ENCODE measurements at places on chromosomes 3 and 15.

- DNase-seq, result no peak
These were observed 322.3 kb downstream of the GBE1 start for GRCh38 chr3:81439108-81439507.

GRCh38 chr3:53045518-53046170 is at the start of gene SFMBT1:
SFMBT1 (minus strand) TSS chr3:53046073; CDS start chr3:52969128, 76,945 bp downstream.
- DNase-seq, result peak; percentile 47

DNA sequence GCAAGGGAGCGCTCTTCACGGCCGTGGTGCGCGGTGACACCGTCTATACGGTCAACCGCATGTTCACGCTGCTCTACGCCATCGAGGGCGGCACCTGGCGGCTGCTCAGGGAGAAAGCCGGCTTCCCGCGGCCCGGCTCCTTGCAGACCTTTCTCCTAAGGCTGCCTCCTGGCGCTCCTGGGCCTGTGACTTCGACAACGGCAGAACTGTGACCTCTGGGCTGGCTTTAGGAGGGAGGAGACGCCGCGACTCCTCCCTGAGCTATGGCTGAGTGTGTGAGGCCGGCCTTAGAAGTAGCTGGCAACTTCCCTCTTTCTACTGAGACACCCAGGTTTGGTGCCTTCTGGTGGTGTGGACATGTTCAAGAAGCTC is 1.4 kb downstream of the KBTBD13 start:
- no peak for DNase-seq

- DNase-seq, result no peak
These were observed 126.7 kb downstream of the IGSF11 start for GRCh38 chr3:118907909-118908308.

DNA sequence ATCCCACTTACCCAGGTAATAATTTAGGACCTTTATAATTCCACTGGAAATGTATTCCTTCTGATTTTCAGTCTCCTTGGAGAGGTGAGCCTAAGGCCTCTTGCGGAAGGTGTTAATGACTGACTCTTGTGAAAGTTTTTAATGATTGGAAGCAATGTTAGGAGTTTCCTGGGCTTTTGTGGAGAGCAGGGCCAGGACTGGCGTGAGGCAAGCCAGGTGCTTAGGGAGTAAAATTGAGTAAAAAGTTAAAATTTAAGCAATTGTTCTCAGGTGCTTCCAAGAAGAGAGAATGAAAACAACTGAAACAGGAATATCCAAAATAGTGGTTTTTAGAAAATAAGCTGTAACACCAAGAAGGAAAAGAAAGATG is 130.6 kb upstream of the TGFBR2 start:
- DNase-seq, result no peak

DNA sequence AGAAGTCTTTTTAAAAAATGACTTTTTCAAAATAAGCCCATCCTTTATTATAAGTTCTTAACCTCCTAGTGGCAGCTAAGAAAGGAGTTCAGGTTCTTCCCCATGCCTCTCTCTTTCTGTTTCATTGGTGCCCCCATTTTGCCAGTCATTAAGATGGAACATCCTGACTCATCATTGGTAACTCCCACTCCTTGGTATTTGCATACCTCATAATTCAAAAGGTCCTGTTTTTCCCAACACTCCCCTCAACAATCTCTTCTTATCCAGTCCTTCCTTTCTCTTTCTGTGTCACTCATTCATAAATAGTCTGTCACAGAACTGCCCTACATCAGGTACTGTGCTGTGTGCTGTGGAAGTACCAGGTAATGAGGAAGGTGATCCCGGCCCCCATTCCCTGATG is 394.0 kb downstream of the FOXP1 start:
- DNase-seq, result no peak

DNA sequence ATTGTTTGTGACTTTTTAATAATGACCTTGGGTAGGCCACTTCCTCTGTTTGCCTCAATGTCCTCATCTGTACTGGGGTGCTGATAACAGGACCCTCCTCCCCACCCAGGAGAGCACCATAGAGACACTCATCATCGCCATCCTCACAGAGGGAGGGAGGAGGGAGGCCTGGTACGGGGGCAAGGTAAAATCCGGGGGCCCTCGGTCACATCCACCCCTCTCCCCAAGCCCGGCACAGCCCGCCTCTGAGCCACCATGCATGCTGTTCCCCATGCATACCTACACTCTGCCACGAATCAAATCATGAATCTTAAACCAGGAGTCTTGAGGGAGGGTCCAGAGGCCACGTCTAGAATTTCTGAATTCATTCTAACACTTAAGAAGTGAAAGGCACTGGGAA is 74.9 kb upstream of the IQSEC1 start:
- DNase-seq, result no peak

DNA sequence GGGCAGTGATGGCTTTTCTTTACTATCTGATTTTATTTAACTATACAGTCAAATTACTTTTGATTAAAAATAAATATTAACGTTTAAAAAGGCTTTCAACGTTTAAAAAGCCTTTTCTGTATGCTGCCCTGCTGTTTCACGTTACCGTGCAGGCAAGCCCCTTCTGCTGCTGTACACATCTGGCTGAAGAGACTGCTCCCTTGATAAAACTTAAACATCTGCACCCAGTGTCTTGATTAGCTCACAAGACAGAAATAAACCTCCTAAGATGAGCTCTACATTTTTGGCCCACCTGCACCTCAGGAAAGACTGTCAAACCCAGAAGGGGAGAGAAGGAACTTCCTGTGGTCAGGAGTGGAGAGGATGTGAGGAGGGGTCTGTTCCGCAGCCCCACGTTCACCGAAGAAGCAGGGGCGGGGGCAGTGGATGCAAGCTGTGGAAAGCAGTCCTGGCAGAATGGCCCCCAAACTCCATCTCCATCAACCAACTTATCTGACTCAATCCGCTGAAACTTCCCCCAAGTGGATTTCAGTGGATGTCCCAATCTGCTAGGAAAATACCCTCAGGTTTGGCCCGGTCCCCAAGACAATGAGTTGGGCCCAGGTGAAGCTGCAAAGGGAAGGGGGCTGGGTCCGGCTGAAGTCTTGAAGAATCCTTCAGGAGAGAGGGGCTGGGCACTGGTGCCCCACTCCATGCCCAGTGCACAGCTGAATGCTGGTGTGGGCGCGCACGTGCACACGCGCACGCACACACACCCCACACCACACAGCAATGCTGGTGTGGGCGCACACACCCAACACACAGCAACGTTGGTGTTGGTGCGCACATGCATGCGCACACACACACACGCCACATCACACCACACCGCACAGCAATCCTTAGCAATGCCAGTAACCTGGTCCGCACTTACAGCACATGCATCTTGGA is 88.6 kb downstream of the LRIG1 start:
- no peak for DNase-seq

DNA sequence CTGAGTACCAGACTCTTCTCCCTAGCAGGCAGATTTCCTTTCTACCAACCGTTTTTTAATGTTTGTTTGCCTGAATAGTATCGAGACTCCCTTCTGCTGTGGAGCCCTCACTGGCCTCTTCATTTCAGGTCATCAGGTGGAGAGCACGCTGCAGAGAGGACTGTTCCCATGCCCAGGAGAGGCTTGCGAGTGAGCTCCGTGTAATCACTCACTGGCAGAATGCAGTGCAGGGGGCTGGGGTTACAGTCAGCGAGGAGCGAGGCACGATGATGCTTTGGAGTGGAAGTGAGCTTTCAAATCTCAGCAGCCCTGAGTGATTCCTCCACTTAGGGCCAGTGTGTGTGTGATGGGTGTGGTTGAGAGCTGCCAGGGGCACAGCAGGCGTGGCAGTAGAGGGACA is 385.2 kb downstream of the SHQ1 start:
- no peak for DNase-seq

DNA sequence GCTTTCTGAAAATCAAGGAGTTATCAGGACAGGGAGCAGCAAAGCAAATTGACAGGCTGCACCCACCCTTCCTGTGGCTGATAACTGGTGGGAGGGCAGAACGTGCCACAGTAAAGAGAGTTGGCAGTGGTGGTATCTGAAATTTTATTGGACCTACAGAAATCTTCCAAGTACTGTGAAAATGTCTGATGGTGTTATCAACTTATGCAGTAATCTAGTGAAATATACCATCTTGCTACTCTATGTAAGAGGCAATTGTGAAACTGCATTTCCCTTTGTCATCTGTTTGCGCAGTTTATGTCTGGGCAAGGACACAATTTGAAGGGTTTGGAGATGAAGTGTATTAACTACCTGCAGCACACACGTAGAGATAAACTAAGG is 1.5 kb downstream of the PLCL2 start:
- DNase-seq, result no peak

DNA sequence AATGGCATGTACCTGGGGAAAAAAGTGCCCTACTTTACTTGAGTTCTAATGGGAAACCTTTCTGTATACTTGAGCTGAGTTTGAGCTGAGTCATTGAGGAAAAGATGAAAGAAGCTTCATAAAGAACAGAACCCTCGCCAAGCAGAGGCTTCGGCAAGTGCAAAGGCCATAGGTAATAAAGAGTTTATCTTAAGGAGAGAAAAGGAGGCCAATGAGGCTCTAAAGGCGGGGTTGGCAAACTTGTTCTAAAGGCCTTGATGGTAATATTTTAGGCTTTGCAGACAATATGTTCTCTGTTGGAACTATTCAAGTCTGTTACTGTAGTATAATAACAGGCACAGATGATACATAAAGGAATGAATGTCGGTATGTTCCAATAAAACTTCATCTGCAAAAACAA is 17.6 kb upstream of the TRAT1 start:
- no peak for DNase-seq

DNA sequence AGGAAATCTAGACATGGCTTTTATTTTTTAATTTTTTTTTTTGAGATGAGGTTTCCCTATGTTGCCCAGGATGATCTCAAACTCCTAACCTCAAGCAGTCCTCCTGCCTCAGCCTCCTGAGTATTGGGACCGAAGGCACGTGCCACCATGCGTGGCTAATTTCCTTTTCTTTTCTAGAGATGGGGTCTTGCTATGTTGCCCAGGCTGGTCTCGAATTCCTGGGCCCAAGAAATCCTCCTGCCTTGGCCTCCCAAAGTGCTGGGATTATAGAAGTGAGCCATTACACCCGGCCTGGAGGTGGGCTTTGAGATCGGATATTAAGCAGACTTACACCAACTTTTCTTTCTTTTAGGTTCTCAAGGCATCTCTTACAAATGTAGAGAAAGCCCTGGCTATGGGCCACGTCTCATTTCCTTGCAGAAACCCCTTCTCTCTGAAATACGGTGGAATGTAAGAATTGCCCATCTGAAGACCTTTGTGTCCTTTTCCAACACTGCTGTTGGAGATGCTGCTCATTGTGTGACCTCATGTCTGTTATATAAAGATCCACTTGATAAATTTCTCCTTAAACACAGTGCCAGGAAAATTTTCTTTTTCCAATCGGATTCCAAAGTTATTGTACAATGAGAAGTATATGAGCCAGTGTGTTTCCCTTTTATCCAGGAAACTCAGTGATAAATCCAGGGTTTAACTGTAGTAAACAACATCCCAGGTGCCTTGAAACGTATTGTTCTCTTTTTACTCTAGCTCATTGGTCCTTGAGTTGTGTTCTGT is 36.8 kb upstream of the CFAP161 start:
- DNase-seq, result no peak

- DNase-seq, result peak; percentile 46
These were observed 29.3 kb upstream of the ST3GAL6 start for GRCh38 chr3:98733812-98734281.

DNA sequence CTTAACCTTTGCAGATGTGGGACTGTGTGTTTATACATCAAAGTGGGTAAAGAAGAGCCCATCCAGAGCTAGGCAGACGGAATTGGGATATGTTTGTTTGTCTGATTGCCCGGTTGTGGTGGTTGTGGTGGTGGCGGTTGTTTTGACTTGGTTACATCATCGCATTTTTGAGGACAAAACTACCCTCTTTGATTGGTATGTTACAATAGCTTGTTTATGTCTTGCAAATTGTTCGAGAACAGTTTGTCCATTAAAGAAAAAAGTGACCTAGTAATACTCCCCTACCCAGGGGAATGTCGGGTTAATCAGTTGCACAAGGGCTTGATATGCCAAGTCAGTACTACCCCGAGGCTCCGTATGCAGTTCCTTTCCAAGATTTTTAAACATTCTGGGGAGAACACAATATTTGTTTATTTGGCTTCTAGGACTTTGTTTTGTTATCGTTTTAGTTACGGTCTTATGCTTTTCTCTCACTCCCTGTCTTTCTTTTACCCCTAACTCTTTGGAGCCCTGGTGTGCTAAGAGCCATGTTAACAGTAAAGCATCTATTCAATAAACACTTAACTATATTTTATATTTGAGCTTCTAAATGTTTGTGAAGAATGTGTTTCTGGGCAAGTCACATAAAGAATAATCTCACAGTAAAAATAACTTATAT is 315.4 kb downstream of the LPP start:
- DNase-seq, result no peak

DNA sequence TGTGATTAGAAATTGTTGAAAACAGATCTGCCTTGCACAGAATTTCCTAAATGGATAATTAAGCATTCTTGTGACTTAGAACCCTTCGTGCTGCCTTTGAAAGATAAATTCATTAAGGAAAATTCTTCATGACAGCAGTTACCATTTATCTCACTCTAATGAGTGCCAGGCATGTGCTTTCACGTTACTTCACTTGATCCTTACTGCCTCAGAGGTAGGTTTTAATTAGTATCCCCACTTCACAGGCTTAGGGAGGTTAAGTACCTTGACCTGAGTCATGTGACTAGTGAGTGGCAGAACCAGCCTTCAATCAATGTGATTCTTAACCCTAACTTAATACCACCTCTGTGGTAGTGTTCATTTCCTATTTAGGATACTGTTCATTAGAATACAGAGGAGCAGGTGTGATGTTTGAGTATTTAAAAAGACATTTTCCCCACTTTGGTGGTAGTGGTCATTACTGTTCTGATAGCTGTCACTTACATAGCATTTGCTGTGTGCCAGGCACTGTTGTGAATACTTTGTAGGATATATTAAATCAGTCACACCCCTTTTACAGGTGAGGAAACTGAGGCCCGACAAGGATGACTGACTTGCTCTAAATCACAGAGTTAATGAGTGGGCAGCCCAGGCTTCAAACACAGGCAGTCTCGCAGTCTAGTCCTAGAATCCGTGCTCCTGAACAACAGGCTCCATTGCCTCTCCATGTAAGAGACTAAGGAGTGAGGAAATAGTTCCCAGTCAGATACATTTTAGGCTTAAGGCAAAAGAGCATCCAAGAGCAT is 57.9 kb downstream of the RLBP1 start:
- no peak for DNase-seq

- no peak for DNase-seq
These were observed 201.9 kb downstream of the TNIK start for GRCh38 chr3:171258316-171258715.

GRCh38 chr15:80588801-80589200 is 106.3 kb upstream of the ABHD17C start:
- DNase-seq, result no peak

DNA sequence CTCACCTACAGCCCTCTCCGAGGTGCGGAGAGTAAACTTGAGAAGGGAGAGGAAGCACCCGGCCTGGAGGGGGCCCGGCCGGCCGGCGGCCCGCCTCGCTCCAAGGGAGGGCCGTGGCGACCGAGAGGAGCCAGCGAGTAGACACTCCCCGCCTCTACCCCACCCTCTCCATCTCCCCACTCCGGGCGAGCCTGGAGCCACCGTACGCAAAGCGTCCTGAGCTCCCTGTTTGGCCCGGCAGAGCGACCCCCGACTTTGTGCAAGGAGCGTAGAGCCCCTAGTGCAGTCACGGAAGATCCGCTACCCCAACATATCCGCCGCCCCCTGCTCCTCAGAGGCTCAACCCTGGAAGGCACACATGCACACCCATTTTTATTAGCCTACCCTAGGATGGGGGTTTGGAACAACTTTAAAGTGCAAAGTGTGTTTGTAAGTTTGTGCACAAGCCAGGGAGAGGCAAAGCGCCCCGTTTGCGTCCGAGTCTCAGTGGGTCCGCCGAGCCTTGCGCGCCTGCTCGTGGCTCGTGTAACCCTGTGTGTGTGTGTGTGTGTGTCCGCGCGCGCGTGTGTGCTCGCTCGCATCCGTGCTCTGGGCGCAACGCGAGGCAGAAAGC is 508 bp upstream of the SMAD6 start:
- peak; percentile 30 for DNase-seq

All from prostate gland (tissue), 2 donors.